ENCODE measurements at places on chromosomes 3 and 15. TPM values are rescaled to one million over a fixed set of nuclear protein-coding genes. Genes with fewer than 3 reads are reported as not detected.
A peak's percentile ranks its signal among the peaks of the same experiment; 100 is the strongest.

DNA sequence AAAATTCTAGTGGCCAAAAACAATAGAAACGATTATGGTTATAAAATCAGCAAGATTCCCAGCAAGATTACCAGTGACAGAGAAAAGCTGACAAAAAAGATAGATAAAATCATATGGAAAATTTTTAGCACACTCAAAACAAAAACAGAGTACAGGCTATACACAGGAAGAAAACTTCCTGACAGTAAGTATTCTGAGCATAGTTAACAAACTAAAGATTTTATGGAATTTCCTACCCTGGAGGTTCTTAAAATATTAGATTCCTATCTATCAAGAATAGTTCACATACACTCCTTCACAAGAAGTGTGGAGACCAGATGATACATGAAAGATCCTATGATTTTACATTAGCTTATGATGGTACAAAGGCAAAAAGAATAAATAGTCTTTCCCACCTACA, 50.8 kb downstream of the ZNF148 start:
- H3K27me3 ChIP-seq: no peaks in the 10 kb centered on the region
- H3K4me1 ChIP-seq: peaks cover 4% of the 10 kb centered on the region
- no peak overlapping the region for H3K27ac ChIP-seq
- H3K36me3 ChIP-seq: no peaks in the 10 kb centered on the region

GRCh38 chr3:119098619-119099222, 47.2 kb upstream of the TEX55 start:
- H3K27me3 ChIP-seq: no peaks in the 10 kb centered on the region
- no peaks in the 10 kb centered on the region for H3K4me1 ChIP-seq
- no peak overlapping the region for H3K4me3 ChIP-seq
- no peak overlapping the region for H3K27ac ChIP-seq
- peak; percentile 60 for DNase-seq

Gene OR4F15
- total RNA-seq: not detected

DNA sequence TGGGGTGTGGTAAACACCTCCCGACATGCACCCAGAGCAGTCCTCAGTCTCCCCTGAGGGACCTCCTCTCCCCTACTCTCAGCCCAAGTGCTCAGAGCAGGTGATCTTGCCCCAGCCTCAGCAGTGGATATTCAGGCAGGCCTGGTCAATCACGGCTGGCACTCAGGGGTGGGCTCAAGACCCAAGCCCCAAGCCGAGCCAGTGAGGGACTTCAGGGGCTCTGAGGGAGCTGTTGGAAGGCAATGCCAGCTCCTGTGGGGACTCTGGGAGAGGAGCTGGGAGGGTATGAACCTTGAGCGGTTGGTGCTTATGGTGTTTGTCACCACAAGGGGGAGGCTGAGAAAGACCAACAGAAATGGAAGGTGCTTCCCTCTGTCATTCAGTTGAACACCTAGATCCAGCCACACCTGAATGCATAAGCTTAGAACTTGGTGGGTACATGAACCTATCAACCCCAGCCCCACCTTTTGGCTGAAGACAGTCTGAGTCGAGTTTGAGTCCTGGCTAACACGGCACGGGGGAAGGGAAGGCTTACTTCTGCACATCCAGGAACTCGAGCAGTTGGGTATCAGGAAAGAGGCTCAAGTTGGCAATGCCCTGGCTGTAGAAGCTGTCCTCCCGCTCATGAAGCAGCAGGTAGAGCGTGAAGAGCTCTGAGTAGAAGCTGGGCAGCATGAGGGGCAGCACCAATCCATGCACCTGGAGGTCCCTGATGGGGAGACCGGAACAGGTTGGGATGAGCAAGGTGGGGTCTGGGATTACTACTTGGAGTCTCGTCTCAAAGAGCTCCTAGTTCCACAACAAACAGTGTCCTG, 19.2 kb downstream of the ALS2CL start:
- no peaks in the 10 kb centered on the region for H3K27me3 ChIP-seq
- DNase-seq: no peak
- no peaks in the 10 kb centered on the region for H3K36me3 ChIP-seq
- no peaks in the 10 kb centered on the region for H3K4me1 ChIP-seq

DNA sequence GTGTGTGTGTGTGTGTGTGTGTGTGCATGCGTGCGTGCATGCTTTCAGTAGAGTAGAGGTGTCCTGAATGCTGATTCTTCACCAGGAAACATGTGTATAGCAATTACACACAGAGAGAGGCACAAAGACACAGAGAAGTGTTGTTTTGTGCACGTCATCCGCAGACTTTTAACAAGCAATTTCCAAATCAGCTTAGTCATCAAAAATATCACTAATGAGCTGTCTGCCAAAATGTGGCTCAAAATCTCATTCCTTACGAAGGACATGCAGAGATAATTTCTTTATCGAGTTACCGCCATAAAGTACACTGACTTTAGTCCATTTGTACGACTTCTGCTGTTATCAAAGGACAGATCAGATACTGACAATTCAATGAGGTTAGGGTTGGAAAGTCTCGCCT, 274.9 kb upstream of the RARB start:
- H3K4me3 ChIP-seq: no peak overlapping the region
- H3K27ac ChIP-seq: no peak overlapping the region

Gene CASR
- 0.56 TPM for total RNA-seq

- no peaks in the 10 kb centered on the region for H3K27me3 ChIP-seq
- H3K4me3 ChIP-seq: no peak overlapping the region
- peak; percentile 17 for DNase-seq
- H3K36me3 ChIP-seq: no peaks in the 10 kb centered on the region
- H3K27ac ChIP-seq: no peak overlapping the region
These were observed 38.5 kb upstream of the XCR1 start for GRCh38 chr3:46065750-46066256.

GRCh38 chr3:36380221-36381031, at the start of gene STAC:
Gene STAC (plus strand): TSS chr3:36380504. CDS start chr3:36380644, 140 bp downstream.
- H3K27me3 ChIP-seq: peaks cover 18% of the 10 kb centered on the region
- peaks cover 24% of the 10 kb centered on the region for H3K4me1 ChIP-seq

GRCh38 chr3:55541016-55541415, 53.9 kb upstream of the WNT5A start:
- no peaks in the 10 kb centered on the region for H3K36me3 ChIP-seq
- no peak overlapping the region for H3K27ac ChIP-seq
- peaks cover 18% of the 10 kb centered on the region for H3K4me1 ChIP-seq
- DNase-seq: no peak

DNA sequence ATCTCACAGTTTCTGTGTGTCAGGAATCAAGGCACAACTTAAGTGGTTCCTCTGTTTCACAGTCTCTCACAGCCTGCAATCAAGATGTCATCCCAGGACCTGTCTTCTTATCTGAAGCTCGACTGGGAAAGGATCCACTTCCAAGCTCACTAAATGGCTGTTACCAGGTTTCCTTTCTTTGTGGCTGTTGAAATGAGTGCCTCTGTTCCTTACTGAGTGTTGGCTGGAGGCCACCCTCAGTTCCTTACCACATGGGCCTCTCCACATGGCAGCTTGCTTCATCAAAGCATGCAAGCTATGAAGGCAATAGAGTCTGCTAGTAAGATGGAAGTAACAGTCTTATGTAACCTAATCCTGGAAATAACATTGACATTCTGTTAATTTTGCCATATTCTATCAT, 174.0 kb downstream of the ERC2 start:
- H3K4me3 ChIP-seq: no peak overlapping the region
- H3K27me3 ChIP-seq: no peaks in the 10 kb centered on the region
- no peak for DNase-seq
- no peaks in the 10 kb centered on the region for H3K36me3 ChIP-seq

- peaks cover 38% of the 10 kb centered on the region for H3K4me1 ChIP-seq
- H3K27me3 ChIP-seq: no peaks in the 10 kb centered on the region
- no peaks in the 10 kb centered on the region for H3K36me3 ChIP-seq
- peak overlapping the region; percentile 55 for H3K27ac ChIP-seq
- no peak overlapping the region for H3K4me3 ChIP-seq
These were observed 171.8 kb upstream of the WNT5A start for GRCh38 chr3:55658690-55659562.

Gene HRG
- total RNA-seq: not detected

Gene EIF3J
- total RNA-seq: 62.7 TPM

GRCh38 chr15:100103828-100104227, 237.9 kb downstream of the ADAMTS17 start:
- no peaks in the 10 kb centered on the region for H3K27me3 ChIP-seq
- no peaks in the 10 kb centered on the region for H3K36me3 ChIP-seq
- DNase-seq: no peak
- no peaks in the 10 kb centered on the region for H3K4me1 ChIP-seq
- H3K4me3 ChIP-seq: no peak overlapping the region

Gene HDC
- not detected for total RNA-seq

- no peaks in the 10 kb centered on the region for H3K36me3 ChIP-seq
- no peak overlapping the region for H3K4me3 ChIP-seq
- no peak for DNase-seq
- H3K4me1 ChIP-seq: peaks cover 10% of the 10 kb centered on the region
- H3K27ac ChIP-seq: no peak overlapping the region
- H3K27me3 ChIP-seq: peaks cover 7% of the 10 kb centered on the region
These were observed 5.2 kb upstream of the ATP13A3 start for GRCh38 chr3:194492001-194492400.

DNA sequence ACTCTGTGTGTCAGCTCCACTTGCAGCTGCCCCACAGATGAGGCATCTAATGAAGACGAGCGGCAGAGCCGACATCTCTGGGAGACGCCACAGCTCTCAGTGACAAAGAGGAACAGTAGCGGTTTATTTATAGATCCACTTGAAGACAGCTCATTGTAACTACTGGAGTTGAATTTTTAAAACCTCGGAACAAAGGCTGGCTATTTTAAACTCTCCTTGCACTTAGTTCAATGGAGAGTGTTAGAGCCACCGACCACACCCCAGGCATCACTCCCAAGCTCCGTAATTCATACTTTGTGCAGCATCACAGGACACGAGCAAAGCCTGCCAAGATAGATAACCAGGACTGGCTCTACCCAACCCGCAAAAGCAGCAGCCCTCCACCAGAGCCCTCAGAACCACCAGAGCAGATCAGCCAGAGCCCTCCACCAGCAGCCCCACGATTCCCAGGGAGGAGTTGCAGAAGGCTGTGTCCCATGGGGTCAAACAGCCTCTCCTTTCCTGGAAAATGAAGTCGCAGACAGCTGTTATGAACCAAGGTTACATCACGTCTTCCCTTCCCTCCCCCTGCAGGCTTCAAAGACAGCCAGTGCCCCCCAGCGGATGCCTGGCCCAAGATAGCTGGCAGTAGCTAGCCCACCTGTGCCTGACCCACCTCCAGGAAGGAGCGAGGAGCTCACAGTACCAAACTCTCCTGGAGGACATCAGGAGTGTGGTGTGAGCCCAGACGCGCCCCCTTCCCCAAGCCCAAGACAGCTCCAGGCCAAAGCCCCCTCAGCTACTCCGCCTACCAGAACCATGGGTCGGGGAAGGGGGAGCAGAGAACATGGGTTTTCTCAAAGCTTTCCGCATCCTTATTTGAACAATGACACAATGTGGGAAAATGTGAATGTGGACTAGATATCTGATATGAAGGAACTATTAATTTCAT, 45.7 kb downstream of the POC1A start:
- no peaks in the 10 kb centered on the region for H3K4me1 ChIP-seq
- no peak overlapping the region for H3K27ac ChIP-seq
- H3K36me3 ChIP-seq: no peaks in the 10 kb centered on the region
- no peak overlapping the region for H3K4me3 ChIP-seq
- no peaks in the 10 kb centered on the region for H3K27me3 ChIP-seq

GRCh38 chr3:197165890-197166289, 132.5 kb downstream of the DLG1 start:
- no peak for DNase-seq
- no peak overlapping the region for H3K27ac ChIP-seq
- H3K4me1 ChIP-seq: no peaks in the 10 kb centered on the region

GRCh38 chr15:88480981-88481380, 13.5 kb downstream of the MRPS11 start:
- H3K36me3 ChIP-seq: no peaks in the 10 kb centered on the region
- peaks cover 19% of the 10 kb centered on the region for H3K4me1 ChIP-seq
- no peak overlapping the region for H3K27ac ChIP-seq
- DNase-seq: no peak

- no peaks in the 10 kb centered on the region for H3K36me3 ChIP-seq
- no peak overlapping the region for H3K27ac ChIP-seq
- H3K4me3 ChIP-seq: no peak overlapping the region
- no peaks in the 10 kb centered on the region for H3K4me1 ChIP-seq
- no peak for DNase-seq
These were observed 45.5 kb downstream of the GPR149 start for GRCh38 chr3:154384479-154384878.

DNA sequence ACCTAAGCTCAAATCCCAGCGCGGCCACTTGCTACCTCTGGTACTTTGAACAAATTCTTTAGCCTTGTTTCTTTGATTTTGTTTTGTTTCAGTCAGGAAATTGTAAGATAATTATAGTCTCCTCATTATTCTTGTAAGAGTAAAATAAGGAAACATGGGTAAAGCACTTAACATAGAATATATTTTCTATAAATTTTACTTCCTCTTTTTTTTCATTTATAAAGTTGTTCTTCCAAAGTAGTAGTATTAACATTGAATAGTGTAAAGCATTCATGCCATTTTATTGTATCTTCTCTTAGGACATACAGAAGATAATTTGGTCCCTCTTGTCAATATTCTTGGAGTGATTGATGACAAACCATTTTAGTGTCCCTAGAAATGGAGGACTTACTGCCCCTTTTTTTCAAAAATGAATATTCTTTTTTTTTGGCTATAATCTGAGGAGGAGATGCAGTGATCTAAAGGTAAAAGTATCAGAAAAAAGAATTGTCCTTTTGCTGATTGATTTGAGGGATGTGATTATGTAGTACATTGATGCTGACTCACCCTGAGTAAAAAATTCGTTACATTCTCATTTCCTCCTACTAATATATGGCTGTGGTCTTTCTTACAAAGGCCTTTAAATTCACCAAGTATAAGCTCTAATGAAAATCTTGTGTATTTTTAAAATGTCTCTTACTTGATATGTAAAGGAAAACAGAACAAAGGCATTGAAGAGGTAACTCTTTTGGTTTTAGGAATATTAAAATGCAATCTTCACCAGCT, 51.0 kb downstream of the ALCAM start:
- no peaks in the 10 kb centered on the region for H3K36me3 ChIP-seq
- no peaks in the 10 kb centered on the region for H3K4me1 ChIP-seq
- DNase-seq: no peak
- H3K27ac ChIP-seq: no peak overlapping the region
- no peak overlapping the region for H3K4me3 ChIP-seq

Gene GOLGA6L7
- total RNA-seq: not detected

GRCh38 chr3:128497305-128498126, 4.5 kb upstream of the GATA2 start:
- peak overlapping the region; percentile 57 for H3K4me3 ChIP-seq
- H3K4me1 ChIP-seq: peaks cover 17% of the 10 kb centered on the region
- no peaks in the 10 kb centered on the region for H3K36me3 ChIP-seq
- H3K27ac ChIP-seq: no peak overlapping the region

DNA sequence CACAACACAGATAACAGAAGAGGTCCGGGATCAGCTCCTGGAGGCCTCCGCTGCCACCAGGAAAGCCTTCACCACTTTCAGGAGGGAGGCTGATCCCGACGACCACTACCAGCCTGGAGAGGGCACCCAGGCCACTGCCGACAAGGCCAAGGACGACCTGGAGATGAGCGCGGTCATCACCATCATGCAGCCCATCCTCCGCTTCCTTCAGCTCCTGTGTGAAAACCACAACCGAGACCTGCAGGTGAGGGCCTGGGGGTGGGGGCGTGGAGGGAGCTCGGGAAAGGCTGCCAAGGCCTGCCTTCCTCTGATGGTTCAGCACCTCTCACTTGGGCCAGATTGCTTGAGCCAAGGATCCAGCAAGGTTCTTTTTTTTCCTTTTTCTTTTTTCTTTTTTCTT, 210.7 kb upstream of the BHLHE40 start:
- no peak overlapping the region for H3K27ac ChIP-seq
- no peak for DNase-seq
- H3K4me1 ChIP-seq: no peaks in the 10 kb centered on the region

All from GM23338 (cell line).